ENCODE measurements at places on chromosomes 2 and 18.

GRCh38 chr2:65407240-65407639 is 25.2 kb downstream of the SPRED2 start:
- no peak for DNase-seq

DNA sequence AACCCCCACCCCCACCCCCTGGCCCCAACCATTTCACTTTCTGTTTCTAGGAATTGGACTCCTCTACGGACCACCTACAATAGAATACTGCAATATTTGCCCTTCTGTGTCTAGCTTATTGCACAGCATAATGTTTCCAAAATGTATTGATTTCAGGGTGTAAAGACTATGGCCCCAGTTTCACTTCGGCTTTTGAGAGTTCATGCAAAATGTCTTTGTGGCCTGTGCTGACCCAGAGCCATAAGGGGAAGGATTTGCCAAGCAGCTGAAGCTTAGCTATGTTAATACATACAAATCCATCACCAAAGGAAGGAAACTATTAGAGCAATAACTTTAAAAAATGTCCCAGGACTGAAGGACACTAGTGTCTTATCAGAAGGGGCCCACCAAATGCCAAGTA is 11.2 kb upstream of the ATP9B start:
- no peak for DNase-seq

GRCh38 chr2:197513915-197514314 is 2.0 kb upstream of the MOB4 start:
- DNase-seq = no peak

- DNase-seq = no peak
These were observed 38.7 kb downstream of the TTC39C start for GRCh38 chr18:24053211-24053610.

DNA sequence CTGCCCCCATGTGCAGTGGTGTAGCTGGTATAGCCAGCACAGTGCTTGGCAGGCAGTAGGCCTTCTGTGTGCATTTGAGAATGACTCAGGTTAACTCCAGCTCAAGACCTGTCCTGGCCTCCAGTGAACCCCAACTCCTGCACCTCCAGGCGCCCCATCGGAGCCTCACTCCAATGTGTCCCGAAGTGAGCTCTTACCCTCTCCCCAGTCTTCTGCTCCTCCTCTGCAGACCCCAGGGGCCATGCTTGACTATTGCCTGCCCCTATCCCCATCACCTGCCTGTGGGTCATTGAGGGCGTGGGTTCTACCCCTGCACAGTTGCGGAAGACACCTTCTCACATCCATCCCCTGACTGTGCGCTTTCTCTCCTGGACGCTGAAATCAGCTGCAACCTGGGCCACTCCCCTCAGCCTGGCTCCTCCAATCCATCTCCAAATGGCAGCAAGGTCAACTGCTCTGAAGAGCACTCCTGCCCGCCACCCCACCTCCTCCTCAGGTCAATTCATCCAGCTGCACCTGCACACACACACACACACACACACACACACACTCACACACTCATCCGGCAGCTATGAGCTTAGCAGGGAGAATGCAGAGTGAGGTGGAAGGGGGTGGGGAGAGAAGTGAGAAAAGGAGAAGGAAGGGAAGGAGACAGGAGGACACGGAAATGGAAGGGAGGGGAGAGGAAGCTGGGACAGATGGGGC is 130.3 kb upstream of the GLI2 start:
- no peak for DNase-seq

- DNase-seq = no peak
These were observed 819 bp upstream of the SERPINE2 start for GRCh38 chr2:224039770-224040440.

DNA sequence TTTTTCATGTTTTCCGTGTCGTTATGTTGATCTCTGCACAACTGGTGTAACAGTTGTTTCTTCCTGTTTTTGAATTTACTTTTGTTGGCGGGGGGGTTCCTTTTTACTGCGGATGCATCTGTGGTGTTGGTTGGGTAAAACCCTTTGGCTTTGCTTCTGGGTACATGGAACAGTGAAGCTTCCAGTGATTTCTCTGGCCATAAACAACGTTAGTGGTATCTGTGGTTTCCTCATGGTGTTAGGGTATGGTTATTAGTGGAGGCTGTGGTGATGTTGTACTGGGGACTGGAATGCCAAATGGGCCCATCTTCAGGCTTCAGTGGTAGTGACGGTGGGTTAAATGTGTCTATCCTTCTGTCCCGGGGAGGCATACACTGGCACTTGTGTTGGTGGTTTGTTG is 285.4 kb upstream of the ZNF804A start:
- no peak for DNase-seq

DNA sequence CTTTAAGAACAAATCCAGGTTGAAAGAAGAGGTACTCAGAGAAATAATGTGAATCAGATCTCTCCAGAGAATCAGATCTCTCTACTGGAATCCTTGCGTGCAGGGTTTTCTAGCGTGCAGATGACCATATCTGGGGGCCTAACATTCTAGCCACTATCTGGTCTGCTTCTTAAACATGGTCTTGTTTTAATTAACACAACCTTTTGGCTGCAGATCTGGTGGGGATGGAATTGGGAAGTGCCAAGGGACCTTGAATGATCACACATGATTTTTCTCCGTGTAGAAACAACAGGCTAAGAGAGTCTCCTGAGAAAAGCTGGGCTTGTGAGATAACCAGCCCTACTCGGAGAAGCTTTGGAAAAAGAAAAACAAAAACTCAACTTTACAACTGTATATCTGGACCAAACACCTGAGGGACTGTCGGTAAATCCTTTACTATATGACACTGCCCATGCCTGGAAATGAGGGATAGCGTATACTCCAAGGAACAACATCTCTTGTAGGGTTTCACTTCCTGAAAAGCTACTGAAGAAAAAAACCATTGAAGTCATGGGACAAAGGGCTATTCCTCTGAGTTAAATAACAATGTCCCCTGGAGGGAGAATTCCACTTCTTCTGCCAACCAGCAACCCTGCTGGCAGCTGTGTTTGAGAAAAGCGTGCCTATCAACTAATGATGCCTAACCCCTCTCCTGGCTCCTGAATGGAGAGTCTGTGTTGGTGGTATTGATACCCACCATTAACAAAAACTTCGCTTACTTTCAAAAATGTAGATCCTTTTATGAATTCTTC is 171.0 kb upstream of the REV1 start:
- no peak for DNase-seq

- DNase-seq = no peak
These were observed 62.5 kb downstream of the NEDD4L start for GRCh38 chr18:58106289-58107070.

DNA sequence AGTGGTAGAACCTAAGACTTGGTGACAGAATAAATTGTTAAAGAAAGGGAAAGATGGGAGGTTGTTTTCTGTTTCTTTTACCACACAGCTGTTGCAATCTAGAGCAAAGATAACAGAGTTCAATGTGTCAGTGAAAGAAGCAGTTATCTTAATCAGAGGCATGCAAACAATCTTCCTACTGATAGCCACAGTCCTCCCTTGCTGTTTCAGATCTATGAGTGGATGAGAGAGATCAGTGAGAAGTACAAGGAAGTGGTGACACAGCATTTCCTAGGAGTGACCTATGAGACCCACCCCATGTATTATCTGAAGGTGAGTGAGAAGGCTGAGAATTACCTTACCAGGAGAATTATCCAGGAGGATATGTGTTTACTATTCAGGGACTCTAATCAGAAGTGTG is 15.9 kb downstream of the CPO start:
- no peak for DNase-seq

GRCh38 chr2:150110548-150110947 is 376.9 kb downstream of the RND3 start:
- DNase-seq = no peak
